CD4-positive, alpha-beta T cell treated with Interleukin-17A for 1 hour (primary cell): ENCODE measurements at places on chromosomes 16 and 17.

DNA sequence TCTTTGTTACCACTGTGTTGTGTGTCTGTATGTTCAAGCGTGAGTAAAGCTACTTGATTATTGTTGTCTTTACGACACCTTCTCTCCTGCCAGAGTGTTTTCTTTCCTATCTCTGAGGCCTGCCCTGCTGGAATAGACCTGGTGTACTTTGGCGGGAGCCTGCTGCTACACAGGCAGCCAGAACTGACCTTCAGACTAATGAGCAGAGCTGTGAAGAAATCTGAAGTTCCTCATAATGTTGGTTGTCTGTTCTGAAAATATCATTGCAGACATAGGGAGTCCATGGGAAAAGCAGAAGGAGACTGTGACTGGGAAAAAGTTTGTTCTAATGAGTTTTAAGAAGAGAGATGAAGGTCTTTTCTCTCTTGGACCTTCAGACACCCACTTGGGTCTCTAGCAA, 9.8 kb downstream of the RHOT1 start:
- DNase-seq: no peak

- no peak for DNase-seq
Observed at GRCh38 chr17:22300731-22301352, 608.5 kb downstream of the KCNJ18 start.

GRCh38 chr16:85201574-85201973, 89.3 kb upstream of the CIBAR2 start:
- no peak for DNase-seq

GRCh38 chr17:39231091-39231561, 5.4 kb upstream of the STAC2 start:
- no peak for DNase-seq

DNA sequence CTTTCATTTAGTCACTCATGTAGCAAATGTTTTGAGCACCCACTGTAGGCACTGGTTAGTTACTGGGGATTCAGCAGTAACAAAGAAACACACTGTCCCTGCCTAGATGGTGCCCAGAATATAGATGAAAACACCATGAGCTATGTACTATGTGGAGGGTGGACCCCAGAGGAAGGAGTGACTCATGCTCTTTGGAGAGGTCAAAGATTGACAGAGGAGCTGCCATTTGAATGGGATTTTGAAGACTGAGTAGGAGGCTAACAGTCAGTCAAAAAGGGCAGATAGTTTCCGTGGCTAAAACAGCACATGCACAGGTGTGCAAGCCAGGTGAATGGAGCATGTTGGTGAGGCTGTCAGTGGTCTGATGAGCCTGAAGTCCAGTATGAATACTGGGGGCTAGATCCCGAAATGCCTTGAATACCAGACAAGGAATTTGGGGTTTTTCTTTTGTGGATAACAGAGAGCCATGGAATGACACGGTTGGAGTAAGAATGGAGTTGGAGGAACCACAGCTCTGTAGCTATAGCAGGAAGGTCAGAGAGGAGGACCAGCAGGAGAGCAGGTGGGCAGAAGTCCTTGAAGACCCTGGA, 6.1 kb downstream of the IL21R start:
- peak; percentile 50 for DNase-seq

DNA sequence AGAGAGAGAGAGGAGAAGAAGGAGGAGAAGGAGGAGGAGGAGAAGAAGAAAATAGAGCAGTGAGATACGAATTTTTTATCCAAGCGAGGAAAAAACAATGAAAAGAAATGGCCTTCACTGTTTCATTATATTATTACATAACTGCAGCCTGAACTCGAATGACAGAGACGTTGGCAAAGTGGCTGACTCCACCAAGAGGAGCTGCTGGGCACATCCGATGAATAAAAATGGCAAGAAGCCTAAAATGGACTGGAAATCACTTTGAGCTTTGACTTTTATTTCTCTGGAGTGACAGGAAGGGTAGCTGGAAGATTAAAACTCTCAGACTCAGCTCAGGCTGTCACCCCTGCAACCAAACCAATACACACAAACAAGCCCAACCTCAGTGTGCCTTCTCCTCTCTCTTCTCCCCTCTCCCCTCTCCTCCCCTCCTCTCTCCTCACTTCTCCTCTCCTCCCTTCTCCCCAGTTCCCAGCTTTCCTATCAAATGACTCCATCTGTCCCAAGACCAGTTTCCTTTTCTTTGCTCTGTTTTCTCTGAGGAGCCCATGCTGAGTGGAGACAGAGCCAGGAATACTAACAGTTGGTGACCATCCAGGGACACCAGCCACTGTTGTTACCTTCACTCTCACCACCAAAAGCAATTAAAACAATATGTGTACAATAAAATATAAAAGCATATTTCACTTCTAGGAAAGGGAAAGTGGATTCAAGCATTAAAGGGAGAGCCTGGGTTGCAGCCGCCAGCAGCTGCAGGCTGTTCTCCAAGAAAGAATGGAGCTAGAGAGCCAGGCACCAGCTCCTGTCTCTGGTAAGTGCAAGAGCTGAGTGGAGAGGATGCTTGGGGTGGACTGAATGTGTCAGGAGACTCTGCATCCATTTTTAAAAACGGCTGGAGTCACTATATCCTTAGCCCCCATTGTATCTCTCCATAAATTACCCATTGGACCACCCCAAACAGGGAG, 51.2 kb downstream of the SOX9 start:
- no peak for DNase-seq

GRCh38 chr16:53156516-53156915, 101.7 kb downstream of the CHD9 start:
- DNase-seq: no peak

DNA sequence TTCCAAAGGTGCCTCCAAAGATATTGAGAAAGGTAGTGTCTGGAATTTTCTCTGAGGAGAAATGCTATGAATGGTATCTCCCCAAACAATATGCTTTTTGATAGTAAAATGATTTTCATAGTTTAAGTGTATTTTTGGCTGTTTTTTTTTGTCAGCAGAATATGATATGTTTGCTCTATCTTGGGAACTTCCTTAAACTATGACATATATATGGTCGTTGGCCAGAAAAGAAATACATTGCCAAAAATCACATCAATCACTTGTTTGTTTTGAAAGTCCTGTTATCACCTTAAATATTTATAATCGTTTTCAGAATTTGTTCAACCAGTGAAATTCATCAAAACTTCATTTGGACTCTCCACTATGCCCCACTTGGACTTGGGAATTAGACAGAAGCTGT, 816.9 kb downstream of the CDH11 start:
- DNase-seq: no peak

GRCh38 chr17:76104896-76105231, 1.3 kb upstream of the EXOC7 start:
- DNase-seq: no peak

DNA sequence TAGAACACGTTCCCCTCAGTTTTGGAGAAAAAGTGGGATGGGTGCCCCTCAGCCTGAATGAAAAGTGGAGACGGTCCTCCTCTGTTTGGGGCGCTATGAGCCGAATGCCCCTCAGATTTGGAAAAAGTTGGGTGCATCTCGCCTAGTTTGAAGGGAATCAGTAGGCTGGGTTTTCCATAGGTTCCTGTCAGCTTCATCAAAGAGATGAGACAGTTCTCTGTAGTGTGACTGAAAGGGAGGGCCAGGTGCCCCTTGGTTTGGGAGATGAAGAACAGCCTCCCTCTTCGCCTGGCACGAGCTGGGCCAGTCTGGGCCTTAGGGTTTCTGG, 742 bp upstream of the SLC9A5 start:
- DNase-seq: no peak

GRCh38 chr17:59853168-59853918, 39.4 kb downstream of the TUBD1 start:
- DNase-seq: peak; percentile 75

DNA sequence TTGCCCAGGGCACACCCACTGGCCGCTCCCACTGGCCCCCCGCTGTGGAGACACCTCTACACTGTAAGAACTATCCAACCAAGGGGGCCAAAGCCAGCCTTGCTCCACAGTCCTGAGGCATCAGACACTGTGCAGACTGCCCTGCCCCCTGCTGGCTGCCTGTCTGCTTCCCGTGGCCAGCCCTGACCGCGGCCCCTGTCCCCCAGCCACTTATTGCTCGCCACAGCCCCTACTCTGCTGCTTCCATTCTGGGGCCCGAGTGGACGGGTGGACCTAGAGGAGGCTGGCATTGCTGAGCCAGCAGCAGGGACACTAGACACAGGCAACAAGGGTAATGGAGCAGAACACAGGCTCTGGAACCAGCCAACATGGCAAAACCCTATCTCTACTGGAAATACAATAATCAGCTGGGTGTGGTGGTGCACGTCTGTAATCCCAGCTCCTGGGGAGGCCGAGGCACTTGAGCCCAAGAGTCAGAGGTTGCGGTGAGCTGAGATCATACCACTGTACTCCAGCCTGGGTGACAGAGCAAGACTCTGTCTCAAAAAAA, 19.7 kb upstream of the LRRC37A3 start:
- peak; percentile 39 for DNase-seq

- DNase-seq: no peak
Observed at GRCh38 chr16:51968749-51969148, 578.2 kb downstream of the TOX3 start.

DNA sequence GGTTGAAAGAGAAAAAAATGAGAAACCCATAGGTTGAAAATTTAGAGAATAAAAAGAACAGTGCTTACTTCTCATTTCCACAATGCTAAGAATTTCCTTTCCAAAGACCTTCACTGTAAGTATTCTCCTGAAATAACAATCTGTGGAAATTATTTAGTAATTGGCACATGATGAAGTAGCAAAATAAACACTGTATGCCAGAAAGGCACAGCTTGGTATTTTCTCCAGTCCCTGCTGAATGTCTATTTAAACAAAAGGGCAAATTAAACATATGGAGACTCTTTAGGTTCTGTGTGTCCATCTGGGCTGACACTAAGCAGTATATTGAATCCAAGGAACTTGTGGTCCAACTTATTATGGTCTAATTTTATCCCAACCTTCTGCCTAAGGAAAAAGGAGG, 46.1 kb downstream of the CHCT1 start:
- no peak for DNase-seq

- DNase-seq: no peak
Observed at GRCh38 chr17:50072130-50072529, 16.2 kb downstream of the ITGA3 start.

- DNase-seq: peak; percentile 98
Observed at GRCh38 chr17:83051396-83052240, 27.8 kb upstream of the METRNL start.

DNA sequence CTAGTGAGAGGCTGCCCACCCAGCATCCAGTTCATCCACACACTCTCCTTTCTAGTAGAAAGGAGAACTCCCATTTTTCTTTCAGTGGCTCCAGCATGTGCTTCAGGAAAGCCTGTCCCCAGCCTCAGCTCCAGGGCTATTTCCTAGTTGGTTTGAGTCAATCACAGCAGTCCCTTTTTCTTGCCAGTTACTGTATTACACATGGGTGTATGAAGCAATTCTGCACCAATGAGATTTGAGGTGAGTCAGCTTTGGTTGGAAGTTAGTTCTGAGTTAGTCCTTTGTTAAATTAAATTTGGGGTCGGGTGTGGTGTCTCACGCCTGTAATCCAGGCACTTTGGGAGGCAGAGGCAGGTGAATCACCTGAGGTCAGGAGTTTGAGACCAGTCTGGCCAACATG, 24.8 kb downstream of the RAD51D start:
- no peak for DNase-seq

- no peak for DNase-seq
Observed at GRCh38 chr16:8673611-8674412, 605 bp upstream of the ABAT start.

DNA sequence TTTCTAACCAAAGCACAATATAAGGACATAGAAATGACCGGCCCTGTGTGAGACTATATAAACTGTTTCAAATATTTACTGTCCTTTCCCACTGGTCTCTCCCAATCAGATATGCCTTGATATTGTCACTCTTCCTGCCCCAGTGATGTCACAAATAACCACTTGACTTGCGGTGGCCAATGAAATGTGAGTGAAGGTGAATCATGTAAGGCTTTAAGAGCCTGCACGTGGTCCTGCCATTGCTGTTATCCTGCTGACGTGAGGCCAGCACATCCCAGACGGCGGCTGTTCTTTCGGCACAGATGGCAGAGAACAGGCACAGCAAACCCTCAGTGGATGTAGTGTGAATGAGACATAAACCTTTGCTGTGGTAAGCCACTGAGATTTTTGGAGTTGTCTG, 5.4 kb upstream of the KLHL11 start:
- DNase-seq: no peak

DNA sequence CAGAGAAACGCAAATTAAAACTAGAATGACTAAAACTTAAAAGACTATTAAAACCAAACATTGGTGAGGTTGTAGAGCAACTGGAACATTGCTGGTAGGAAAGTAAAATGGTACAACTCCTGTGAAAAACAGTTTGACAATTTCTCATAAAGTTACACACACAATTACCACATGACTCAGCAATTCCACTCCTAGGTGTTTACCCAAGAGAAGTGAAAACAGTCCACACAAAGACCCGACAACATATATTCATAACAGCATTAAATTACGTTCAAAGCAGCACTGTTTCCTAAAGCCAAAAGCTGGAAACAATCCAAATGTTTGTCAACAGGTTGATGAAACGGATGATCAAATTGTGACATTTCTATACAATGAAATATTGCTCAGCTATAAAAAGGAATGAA, 26.5 kb upstream of the ALOX12 start:
- DNase-seq: no peak

- DNase-seq: peak; percentile 75
Observed at GRCh38 chr16:69709456-69710084, 16.8 kb downstream of the NQO1 start.

GRCh38 chr17:78313735-78314648, 45.9 kb downstream of the SOCS3 start:
- peak; percentile 77 for DNase-seq

DNA sequence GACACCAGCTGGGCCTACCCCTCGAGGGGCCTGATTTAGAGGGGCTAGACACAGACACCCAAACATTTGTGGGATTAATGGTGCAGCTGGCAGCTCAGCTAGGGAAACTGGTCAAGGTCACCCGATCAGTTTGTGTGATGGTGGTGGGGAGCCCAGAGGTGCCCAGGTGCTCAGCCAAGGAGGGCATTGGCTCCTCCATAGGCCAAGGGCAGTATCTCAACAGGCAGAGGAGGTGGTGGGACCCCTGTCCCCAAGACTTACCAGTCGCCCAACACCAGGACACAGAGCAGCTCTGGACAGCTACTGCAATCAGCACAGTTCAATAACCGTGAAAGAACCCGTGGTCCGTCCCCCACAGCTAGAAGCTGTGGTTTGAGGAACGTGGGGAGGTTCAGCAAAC, 120.9 kb downstream of the C16orf78 start:
- no peak for DNase-seq

GRCh38 chr17:81277421-81277820, 17.7 kb downstream of the SLC38A10 start:
- DNase-seq: no peak

DNA sequence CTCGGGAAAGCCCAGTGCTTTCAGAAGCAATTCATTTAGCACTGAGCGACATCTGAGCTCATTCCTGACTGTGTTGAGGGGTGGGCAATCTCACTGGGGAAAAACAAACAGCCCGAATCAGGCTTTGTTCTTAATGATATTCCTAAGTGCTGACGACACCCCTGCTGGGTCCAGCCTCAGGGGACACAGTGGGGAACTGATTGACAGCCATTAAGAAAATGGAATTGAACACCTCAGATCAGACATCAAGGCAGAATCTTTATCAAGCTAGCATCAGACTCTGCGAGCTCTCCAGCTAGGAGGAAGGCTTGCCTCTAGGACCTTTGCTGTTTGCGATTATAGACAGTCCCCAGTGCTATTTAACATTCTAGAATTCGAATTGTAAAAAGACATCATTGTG, 22.5 kb upstream of the LYRM9 start:
- no peak for DNase-seq

GRCh38 chr16:27363797-27364196, 38.2 kb upstream of the IL21R start:
- no peak for DNase-seq
